ENCODE measurements at places on chromosomes 5 and 9. TPM values are rescaled to one million over a fixed set of nuclear protein-coding genes. Genes with fewer than 3 reads are reported as not detected.

MLANA gene
- total RNA-seq = not detected

PTPDC1 gene
- 10.1 TPM for total RNA-seq

POLK gene
- total RNA-seq = 20.0 TPM

FOXD1 gene
- total RNA-seq = 0.28 TPM

DBH gene
- total RNA-seq = 0.59 TPM

NKD2 gene
- 20.6 TPM for total RNA-seq

PHYHD1 gene
- total RNA-seq = 5.0 TPM

CYSRT1 gene
- total RNA-seq = 1.2 TPM

RANBP3L gene
- not detected for total RNA-seq

DNA sequence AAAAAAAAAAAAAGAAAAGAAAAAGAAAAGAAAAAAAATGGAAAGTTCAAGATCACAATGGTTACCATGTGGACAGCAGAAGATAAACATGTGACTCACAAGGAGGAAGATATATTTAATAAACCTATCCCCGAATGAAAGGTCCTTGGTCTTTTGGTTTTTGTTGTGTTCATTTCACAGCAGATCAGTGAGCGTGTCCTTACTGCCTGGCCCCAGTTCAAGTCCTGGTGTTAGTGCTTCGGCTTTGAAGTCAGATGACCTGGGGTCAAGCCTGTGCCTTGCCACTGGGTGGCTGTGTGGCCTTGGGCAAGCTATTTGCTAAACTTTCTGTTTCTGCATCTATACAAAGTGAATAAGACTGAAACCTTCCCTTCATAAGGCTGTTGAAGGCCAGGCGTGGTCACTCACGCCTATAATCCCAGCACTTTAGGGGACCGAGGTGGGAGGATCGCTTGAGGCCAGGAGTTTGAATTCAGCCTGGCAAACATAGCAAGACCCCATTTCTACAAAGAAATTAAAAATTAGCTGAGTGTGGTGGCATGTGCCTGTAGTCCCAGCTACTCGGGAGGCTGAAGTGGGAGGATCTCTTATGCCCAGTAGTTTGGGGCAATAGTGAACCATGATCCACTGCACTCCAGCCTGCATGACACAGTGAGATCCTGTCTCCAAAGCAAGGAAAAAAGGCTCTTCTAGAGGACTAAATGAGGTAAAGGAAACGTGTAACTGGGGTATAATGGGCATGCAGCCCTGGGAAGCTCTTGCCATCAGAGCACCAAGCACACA lies 94.5 kb upstream of the SPATA31D4 start:
- DNase-seq = no peak

GRCh38 chr5:34930462-34930844 lies 1.1 kb downstream of the DNAJC21 start:
- DNase-seq = no peak

GRCh38 chr9:116057371-116057770 lies 96.2 kb upstream of the PAPPA start:
- no peak for DNase-seq

GRCh38 chr5:58346041-58346440 lies 113.8 kb downstream of the PLK2 start:
- DNase-seq = no peak

- DNase-seq = no peak
Observed at GRCh38 chr5:160979385-160979784, 127.4 kb upstream of the ATP10B start.

- no peak for DNase-seq
Observed at GRCh38 chr9:111621895-111622480, 9.1 kb upstream of the DNAJC25 start.

DNA sequence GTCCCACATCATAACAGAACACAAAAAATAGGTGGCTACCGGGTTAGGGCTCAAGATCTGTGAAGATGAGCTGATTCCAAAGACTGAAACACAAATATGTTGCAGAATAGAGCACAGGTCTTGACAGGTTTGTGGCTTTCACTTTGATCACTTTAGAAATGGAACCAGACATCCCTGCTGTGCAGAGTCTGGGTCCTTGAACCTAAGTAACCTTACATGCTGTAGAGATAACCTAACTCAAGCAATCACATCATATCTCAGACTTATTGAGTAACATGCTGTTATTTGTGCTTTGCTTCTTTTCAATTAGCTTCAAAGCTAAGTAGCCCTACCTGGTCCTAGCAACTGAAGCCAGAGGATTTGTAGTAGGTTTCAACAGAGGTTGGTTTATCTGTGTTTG lies 24.3 kb downstream of the FBXW2 start:
- DNase-seq = no peak

- DNase-seq = no peak
Observed at GRCh38 chr5:175606409-175606808, 51.5 kb upstream of the HRH2 start.

- no peak for DNase-seq
Observed at GRCh38 chr5:115190388-115190787, 20.7 kb upstream of the TRIM36 start.

- no peak for DNase-seq
Observed at GRCh38 chr5:40385544-40385943, 294.2 kb upstream of the PTGER4 start.
